ENCODE measurements at places on chromosomes 3 and 15.

- no peak for DNase-seq
These were observed 69.7 kb upstream of the SETMAR start for GRCh38 chr3:4233488-4233887.

GRCh38 chr3:4693620-4694019, 200.5 kb downstream of the ITPR1 start:
- no peak for DNase-seq

GRCh38 chr3:155352900-155353490, 59.5 kb upstream of the STRIT1 start:
- peak; percentile 53 for DNase-seq

GRCh38 chr3:57837686-57838085, 81.6 kb downstream of the SLMAP start:
- DNase-seq: no peak

- no peak for DNase-seq
These were observed 32.3 kb upstream of the NR2F2 start for GRCh38 chr15:96298217-96298616.

DNA sequence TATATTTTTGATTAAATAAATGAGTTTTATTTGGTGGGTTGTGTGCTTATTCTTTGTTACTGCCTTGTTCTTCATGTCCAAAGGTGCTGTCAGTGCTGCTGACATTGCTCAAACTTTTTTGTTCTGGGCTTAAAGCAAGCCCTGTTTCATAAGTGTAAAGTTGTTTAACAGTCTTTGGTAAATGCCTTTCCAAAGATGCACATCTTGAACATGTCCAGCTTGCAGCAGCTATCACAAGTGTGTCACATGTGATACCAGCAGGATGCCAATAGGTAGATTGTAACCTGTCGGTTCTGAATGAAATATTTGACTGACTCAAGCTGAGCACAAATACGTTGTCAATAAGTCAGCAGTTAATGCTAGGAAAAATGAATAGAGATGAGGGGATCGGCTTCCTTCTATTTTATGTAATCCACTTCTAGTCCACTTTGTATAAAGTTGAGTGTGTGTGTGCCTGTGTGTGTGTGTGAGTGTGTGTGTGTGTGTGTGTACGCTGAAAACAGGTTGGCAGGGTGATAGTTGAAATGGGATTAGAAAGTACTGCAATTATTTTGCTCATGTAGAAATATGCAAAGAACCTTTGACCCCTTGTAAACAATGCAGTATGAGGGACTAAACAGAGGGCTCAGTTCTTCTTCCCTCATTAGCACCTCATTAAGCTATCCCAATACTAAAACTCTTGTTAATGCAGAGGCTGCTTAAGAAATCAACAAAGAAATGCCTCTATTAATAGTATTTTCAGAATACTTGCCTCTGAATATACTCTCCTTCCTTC, 986.5 kb downstream of the TUSC7 start:
- no peak for DNase-seq

DNA sequence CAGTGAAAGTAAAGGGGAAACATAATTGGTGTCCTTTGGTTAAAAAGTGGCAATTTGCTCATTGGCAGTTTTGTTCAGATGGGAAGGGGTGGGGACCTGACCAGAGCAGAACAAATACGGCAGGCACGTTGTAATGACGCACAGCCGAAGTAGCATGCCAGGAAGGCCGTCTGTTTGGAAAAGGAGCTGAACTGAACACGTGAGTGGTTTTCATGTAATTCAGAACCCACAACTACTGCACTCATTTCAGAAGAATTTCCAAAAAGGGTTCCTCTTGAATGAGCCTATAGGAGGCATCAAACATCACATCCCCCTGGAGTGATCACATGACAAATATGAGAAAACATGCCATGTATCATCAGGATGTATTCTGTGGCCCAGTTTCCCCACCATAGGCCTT, 42.9 kb upstream of the LMCD1 start:
- peak; percentile 93 for DNase-seq

- no peak for DNase-seq
These were observed 22.9 kb downstream of the MRAS start for GRCh38 chr3:138371070-138371965.

- no peak for DNase-seq
These were observed 173.4 kb downstream of the XXYLT1 start for GRCh38 chr3:195097331-195098255.

DNA sequence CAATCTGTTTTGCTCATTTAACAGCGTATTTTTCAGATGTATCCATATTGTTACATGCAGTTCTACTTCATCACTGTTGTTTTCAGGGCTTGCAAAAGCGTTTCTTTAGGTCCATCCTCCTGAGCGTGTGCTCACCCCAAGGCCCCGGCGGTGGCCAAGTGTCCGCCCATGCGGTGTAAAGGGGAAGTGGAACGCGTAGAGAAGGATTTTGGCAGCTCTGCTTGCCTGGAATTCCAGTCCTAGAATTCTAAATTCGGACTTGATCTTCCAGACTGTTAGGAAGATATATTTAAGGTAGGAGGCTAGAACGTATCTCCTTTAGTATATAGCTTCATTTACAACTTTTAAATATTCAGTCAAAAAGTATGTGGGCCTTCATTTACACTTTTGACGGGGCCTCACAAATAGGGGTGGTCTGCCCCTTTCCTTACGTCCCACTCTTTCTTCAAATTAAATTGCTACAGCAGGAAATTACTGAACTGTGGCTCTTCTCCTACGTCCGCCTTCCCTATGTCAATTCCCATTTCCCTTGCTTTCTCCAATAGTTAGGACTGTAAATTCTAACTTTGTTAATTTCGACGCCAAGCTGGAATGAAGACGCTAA, 609 bp upstream of the TBC1D23 start:
- DNase-seq: peak; percentile 59

DNA sequence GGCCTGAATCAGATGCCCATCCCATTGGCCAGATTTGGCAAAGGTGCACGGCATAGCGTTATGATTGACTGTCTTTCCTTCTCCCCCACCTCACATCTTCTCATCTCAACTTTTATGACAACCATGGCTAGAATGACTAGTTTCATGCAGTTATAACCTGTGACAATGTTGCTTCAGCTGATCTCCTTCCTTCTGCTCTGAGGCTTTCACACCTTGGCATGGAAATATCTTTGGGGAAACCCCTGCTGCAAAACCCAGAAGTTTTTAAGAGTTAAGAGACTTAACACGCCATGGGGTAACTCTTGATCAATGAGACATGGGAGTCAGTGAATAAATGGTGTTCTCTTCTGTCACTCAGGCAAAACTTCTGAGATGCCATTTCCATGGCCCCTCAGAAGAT, 290.7 kb upstream of the MDFIC2 start:
- DNase-seq: no peak

DNA sequence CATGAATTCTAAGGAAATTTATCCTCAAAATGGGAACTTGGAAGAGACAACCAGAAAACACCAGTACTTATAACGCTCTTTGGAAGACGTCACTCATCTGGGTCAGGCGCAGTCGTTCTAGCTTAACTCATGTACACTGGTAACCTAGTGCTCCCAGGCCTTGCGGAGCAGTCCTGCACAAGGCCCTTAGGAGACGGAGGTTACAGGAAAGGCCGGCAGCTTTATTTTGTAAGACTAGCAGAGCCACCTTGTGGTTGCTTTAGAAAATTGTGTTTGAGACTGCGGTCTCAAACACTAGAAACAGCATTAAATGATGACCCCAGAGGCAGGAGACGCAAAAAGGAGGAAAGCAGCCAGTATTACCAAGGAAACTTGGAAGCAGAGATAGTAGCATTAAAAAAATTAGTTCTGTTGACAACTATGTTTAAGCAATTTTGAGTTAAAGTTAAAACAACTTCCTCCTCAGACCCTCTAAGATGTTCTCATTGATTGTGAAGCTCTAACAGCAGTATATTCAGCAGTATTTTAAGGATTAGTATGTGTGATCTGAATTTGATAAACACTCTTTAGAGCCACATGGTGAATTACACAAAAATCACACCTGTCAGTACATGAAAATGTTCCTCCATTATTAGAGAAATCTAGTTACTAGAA, 141.9 kb upstream of the C2CD4B start:
- DNase-seq: peak; percentile 83

GRCh38 chr3:188646592-188646991, 492.6 kb downstream of the LPP start:
- no peak for DNase-seq

DNA sequence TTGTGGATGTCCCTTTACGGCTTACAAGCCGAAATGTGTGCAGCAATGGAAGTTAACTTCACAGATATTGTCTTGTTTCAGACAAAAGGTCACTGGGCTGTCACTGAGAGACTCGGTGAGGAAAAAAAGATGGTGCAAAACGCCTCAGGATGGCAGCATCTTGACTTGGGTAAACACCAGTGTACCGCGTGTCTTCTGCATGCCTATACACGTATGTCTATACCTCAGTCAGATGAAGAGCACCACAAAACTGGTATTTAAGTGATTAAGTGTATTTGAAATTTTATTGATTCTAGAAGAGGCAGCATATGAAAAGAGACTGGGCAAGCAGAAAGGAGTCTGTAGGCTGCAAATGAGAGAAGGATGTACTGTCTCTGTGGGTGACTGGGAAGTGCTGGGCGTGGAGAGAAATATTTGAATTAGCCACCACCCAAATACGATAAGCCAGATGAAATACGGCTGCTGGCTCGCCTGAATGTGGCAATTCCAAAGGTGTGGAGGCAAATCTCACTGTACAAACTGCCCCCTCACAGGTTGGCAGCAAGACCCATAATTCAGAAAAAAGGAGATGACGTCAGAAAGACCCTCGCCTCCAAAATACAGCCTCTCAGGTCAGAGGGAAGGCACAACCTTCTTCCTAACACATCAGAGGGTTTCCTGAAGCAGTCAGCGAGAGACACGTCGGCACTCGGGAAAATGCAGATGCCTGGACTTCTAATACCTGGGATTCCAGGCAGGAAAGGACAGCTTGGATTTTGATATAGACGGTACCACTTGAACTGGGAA, 53.4 kb upstream of the NEO1 start:
- DNase-seq: no peak

GRCh38 chr3:164306042-164306441, 772.3 kb downstream of the SI start:
- no peak for DNase-seq

DNA sequence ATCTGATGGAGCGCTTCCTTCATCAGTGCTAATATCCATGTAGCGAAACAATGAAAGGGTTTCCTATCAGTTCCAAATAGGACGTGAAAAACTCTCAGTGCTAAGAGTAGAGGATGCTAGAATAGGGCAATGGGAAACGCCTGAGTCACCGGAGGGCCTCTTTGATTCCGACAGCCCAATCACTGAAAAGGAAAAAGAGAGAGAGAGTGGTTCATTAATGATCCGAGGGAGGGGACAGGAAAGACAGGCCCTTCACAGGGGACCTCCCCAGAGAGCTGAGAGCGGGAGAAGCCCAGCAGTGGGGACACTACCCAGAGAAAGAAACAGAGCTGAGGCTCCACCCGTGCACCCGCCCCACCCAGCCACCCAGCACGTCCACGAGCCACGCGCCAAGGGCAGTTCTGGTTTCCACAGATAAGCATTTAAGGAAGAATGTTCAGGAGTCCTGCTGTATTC, 76.9 kb downstream of the RPN1 start:
- no peak for DNase-seq

DNA sequence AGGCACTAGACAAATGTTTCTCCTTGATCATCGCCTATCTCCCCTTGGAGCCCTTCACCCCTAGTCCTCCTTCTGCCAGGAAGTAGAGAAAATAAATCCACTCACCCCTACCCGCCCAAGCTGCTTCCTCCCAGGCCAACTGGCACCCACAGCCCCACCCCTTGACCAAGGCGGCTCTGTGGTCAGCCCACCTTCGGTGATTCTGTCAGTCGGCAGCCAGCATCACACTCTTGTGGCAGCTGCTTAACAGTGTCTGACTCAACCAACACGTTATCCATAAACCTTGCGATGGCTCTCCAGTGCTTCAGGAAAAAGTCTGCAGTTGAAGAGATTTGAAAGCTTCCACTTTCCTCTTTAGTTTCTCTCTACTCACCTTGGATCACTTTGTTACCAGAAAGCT, 7.6 kb downstream of the SHF start:
- DNase-seq: no peak

GRCh38 chr3:24804095-24804494, 309.4 kb upstream of the THRB start:
- DNase-seq: no peak

- DNase-seq: no peak
These were observed 12.4 kb downstream of the RIOX2 start for GRCh38 chr3:97959872-97960271.

DNA sequence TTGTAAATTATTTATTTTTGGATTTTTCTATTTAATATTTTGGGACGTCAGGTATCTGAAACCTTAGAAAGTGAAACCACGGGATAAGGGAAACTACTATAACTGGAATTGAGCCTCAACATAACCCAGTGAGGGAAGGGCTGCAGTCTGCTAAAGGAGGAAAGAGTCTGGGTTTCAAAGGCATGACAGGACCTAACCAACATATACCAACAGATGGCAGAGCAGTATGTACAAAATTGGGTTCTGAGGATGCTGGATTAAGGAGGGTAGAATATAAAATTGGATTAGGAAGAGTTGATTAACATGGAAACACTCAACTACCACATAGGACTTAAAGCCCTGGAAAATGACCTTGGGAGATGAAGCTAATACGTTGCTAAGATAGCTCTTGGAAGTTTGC, 603.5 kb downstream of the MECOM start:
- DNase-seq: no peak

DNA sequence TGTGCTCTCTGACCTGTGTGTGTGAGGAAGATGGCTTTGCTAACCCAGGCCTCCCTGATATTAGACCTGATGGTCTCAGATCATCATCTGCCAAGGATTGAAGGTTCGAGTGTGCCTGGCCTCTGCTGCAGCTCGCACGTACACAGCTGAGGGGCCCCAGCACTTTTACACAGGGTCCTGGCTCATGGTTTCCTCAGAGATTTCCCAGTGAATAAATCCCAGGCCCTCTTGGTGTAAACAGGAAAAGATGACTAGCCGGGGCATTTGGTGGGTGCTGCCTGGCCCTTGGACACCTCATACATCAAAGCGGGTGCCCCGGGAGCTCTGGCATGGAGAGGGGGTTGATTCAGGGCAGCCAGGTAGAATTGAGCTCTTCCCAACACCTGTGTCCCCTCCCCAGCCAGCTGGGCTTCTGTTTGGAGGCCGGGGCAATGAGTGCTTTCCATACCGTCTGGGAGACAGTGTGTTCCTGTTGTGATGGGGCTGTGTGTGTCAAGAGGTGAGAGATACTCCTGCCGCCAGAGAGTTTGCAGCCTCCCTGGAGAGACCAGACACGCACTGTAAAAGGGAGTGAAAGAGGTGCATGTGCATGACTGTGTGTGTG, 72.5 kb upstream of the TLE3 start:
- DNase-seq: no peak

GRCh38 chr3:154095832-154096421, 25.3 kb upstream of the ARHGEF26 start:
- peak; percentile 29 for DNase-seq

All from fibroblast of upper back skin (primary cell).